ENCODE measurements at places on chromosomes 4 and X.

DNA sequence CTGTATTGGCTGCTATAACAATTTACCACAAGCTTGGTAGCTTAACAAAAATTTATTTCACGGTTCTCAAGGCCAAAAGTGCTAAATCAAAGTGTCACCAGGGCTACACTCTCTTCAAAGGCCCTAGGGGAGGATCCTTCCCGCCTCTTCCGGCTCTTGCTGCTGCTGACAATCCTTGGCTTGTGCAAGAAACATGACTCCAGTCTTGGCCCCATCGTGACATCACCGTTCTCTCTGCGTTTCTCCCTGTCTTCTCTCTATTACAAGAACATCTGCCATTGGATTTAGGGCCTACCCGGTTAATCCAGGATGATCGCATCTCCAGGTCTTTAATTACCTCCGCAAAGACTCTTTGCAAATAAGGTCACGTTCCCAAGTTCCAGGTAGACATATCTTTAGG is 10.4 kb upstream of the CLCN4 start:
- H3K4me1 ChIP-seq: no peaks in the 10 kb centered on the region
- H3K4me3 ChIP-seq: no peak overlapping the region
- no peaks in the 10 kb centered on the region for H3K27me3 ChIP-seq
- H3K27ac ChIP-seq: no peak overlapping the region
- no peaks in the 10 kb centered on the region for H3K36me3 ChIP-seq
- DNase-seq: no peak

- no peaks in the 10 kb centered on the region for H3K27me3 ChIP-seq
- no peaks in the 10 kb centered on the region for H3K36me3 ChIP-seq
- peaks cover 6% of the 10 kb centered on the region for H3K4me1 ChIP-seq
- DNase-seq: peak; percentile 70
- no peak overlapping the region for H3K4me3 ChIP-seq
- H3K27ac ChIP-seq: no peak overlapping the region
Measured at GRCh38 chr4:7070729-7071511, 3.1 kb upstream of the GRPEL1 start.

GRCh38 chr4:119317990-119318389 is 3.9 kb downstream of the FABP2 start:
- H3K27me3 ChIP-seq: no peaks in the 10 kb centered on the region
- no peak overlapping the region for H3K27ac ChIP-seq
- no peaks in the 10 kb centered on the region for H3K4me1 ChIP-seq

DNA sequence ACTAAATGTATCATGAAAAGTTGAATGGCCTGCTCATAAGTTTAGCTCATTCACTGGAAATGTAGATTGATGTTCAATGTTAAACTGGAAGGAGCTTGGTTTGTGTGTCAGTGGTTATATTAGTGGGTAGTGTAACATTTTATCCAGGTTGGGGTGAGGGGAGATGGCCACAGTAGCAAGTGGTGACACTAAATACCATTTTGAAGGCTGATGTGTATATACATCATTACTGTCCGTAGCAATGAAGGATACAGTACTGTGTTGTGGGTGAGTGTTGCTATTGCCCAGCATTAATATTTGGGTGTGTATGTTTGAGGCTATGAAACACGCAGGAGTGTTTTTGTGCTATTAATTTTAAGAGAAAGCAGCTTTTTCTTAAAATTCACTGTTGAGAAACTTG is 6.3 kb downstream of the HMGB3 start:
- H3K27me3 ChIP-seq: no peaks in the 10 kb centered on the region
- H3K36me3 ChIP-seq: peaks cover 14% of the 10 kb centered on the region
- H3K4me1 ChIP-seq: no peaks in the 10 kb centered on the region
- DNase-seq: no peak
- no peak overlapping the region for H3K27ac ChIP-seq
- no peak overlapping the region for H3K4me3 ChIP-seq

DNA sequence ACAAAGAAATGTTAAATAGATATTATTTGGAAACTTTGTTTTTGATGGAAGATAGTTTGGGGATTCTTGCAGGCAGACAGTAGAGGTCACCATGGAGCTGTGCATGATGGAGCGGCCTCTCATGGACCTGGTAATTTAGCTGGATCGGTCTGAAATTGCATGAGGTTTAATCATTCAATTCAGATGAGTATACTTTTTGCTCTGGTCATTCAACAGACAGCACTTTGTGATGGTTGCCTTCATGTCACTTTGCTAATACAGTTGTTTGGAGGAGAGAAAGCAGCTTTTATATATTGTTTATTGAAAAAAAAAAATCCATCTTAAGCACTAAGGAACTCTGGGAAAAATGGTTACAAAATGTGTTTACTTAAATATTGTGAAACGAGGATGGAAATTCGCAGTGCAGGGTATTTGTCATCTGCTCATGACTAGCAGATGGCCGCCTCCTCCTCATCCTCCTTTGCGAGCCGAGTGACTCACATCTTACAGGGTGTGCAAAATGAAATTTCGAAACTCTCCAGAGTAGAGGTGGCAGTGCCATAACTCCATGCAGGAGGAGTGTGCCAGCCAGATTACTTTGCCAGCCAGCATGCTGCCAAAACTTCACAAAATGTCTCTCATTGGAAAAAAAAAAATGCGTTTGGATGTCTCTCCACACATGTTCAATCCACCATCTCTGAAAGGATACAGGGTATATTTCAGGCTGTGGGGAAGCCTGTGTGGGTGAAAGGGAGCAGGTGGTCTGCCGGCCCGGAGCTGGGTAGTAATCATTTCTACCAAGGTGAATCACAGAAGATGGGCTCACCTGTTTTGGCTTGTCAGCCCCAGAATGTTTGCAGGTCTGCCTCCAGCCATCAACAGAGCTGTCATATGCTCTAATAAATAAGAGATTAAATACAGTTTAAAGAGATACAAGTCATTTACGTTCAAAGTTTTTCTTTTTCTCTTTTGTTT is 314.9 kb upstream of the DIPK2B start:
- DNase-seq: peak; percentile 26
- no peak overlapping the region for H3K4me3 ChIP-seq
- H3K27ac ChIP-seq: no peak overlapping the region
- no peaks in the 10 kb centered on the region for H3K27me3 ChIP-seq
- no peaks in the 10 kb centered on the region for H3K36me3 ChIP-seq

- H3K4me3 ChIP-seq: peak overlapping the region; percentile 48
- no peaks in the 10 kb centered on the region for H3K36me3 ChIP-seq
- no peak overlapping the region for H3K27ac ChIP-seq
- peak; percentile 66 for DNase-seq
- H3K27me3 ChIP-seq: peaks cover 11% of the 10 kb centered on the region
Measured at GRCh38 chr4:153151535-153152455, 52.4 kb upstream of the TRIM2 start.

GRCh38 chrX:23610495-23610894 is 56.8 kb upstream of the PRDX4 start:
- no peak for DNase-seq
- H3K36me3 ChIP-seq: no peaks in the 10 kb centered on the region
- H3K27me3 ChIP-seq: no peaks in the 10 kb centered on the region
- H3K27ac ChIP-seq: no peak overlapping the region
- H3K4me3 ChIP-seq: no peak overlapping the region

- no peak overlapping the region for H3K4me3 ChIP-seq
- H3K36me3 ChIP-seq: no peaks in the 10 kb centered on the region
- no peak overlapping the region for H3K27ac ChIP-seq
- DNase-seq: no peak
- H3K4me1 ChIP-seq: no peaks in the 10 kb centered on the region
Measured at GRCh38 chr4:38818441-38818976, 13.9 kb upstream of the TLR1 start.

- DNase-seq: no peak
- H3K36me3 ChIP-seq: no peaks in the 10 kb centered on the region
- H3K4me1 ChIP-seq: no peaks in the 10 kb centered on the region
- no peak overlapping the region for H3K27ac ChIP-seq
- no peaks in the 10 kb centered on the region for H3K27me3 ChIP-seq
Measured at GRCh38 chr4:91485415-91485814, 818.4 kb upstream of the GRID2 start.

DNA sequence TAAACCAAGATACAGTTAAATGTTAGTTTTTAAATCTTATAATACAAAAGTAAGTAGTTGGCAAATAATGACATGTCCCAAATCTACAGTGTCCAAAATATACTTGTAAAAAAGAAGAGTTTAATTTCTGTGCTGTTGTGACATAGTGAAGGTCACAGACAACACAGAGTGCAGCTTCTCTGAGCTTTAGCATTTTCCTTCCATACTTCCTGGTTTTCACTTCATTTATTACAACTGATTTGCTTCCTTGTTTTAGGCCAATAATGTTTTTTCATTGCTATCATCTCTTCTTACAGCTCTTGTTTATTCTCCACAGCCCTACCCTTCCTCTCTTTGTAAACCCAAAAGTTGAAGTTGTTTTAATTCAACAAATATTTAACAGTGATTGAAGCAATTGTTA is 132.4 kb upstream of the TET2 start:
- H3K4me1 ChIP-seq: no peaks in the 10 kb centered on the region
- H3K27ac ChIP-seq: no peak overlapping the region
- no peaks in the 10 kb centered on the region for H3K36me3 ChIP-seq
- no peak for DNase-seq
- no peak overlapping the region for H3K4me3 ChIP-seq
- H3K27me3 ChIP-seq: no peaks in the 10 kb centered on the region

DNA sequence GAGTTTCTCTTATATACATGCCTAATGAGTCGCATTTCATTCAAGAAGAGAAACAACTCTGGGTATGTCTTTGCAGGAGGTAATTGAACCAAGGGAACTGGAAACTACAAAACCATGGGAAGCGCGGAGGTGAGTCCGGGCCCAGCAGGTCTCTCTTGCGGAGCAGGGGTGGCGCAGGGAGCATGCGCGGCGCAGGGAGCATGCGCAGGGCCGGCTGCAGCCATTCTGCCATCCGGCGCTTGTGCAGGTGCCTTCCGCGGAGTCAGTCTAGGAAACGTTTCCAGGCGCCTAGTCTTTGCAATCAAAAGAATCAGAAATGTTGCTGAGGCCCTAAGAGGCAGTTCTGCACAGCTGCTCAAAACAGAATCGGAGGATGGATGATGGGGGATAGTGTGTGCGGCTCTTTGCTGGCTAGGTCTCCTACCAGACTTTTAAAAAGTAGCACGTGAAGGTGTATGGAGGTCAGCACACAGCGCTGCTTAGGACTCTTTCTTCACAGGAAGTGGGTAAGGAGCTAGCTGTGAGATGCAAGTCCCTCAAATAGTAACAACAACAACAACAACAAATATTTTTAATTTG is 433.8 kb upstream of the FAT1 start:
- H3K27ac ChIP-seq: no peak overlapping the region
- DNase-seq: no peak
- H3K27me3 ChIP-seq: no peaks in the 10 kb centered on the region
- no peaks in the 10 kb centered on the region for H3K36me3 ChIP-seq

DNA sequence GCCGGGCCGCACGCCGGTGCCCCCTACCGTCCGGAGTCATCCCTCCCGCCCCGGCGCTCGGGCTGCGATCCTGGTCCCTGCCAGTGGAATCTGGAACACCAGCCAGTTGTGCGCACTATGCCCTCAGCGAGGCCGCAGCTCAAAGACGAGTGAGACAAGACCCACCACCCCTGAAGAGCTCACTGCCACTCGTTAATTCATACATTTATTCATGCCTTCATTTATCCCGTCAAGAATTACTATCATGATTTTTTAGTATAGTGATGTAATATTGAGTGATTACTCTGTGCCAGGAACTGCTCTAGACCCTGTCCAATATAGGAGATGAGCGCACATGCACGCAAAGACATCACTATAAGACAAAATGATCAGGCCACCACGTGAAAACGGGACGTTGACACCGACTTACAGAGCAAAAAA is 247 bp upstream of the PPA2 start:
- H3K27me3 ChIP-seq: peaks cover 22% of the 10 kb centered on the region
- no peaks in the 10 kb centered on the region for H3K36me3 ChIP-seq
- peak overlapping the region; percentile 66 for H3K4me3 ChIP-seq
- no peak overlapping the region for H3K27ac ChIP-seq

DNA sequence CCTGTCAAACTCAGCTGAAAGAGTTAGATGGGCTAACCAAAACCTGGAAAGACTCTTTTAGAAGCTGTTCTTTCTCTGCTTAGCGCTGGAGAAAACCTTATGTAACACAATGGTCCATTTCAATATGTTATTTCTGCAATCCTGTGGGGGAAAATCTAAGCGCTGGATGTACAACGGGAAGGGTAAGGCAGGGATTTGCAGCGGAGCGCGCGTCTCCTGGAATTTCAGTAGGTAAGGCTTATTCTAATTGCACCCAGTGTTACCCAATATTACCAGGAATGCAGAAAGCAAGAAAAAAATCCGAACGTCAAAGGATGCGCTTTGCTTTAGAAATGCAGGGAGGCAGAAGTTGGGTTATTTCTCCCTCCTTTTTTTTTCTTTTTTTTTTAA is 2.0 kb downstream of the HS3ST1 start:
- no peak for DNase-seq
- no peak overlapping the region for H3K4me3 ChIP-seq
- H3K36me3 ChIP-seq: no peaks in the 10 kb centered on the region
- peaks cover 47% of the 10 kb centered on the region for H3K27me3 ChIP-seq
- no peak overlapping the region for H3K27ac ChIP-seq

DNA sequence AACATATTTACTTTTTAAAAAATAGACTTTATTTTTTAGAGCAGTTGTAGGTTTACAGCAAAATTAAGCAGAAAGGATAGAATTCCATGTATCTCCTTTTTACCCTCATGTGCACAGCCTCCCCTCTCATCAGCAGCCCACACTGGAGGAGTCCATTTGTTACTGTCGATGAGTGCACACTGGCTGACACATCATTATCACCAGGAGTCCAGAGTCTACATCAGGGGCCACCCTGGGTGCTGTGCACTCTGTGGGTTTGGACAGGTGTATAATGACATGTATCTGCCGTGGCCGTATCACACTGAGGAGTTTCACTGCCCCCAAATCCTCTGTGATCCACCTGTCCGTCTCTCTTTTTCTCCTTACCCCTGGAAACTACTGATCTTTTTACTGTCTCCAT is 26.3 kb downstream of the TBC1D14 start:
- no peaks in the 10 kb centered on the region for H3K4me1 ChIP-seq
- H3K4me3 ChIP-seq: no peak overlapping the region
- no peak for DNase-seq
- no peak overlapping the region for H3K27ac ChIP-seq
- no peaks in the 10 kb centered on the region for H3K27me3 ChIP-seq

DNA sequence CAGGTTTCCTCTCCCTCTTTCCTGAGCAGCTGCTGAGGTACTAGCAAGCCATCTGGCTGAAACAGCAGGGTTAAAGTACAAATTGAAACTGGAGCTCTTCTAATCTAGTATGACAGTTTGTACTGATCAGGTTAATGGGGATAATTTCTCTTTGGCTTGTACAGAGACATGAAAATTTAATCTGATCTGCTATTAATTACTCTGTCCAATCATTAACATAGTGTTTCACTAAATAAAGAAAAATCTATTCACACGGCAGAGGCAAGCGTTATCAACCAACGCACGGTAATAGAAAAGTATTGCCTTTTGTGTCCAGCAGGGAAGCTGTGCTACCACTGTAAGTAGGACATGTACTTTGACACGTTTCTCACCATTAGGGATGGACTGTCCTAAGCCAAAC is 71.1 kb downstream of the IGSF1 start:
- H3K27ac ChIP-seq: no peak overlapping the region
- DNase-seq: no peak
- no peak overlapping the region for H3K4me3 ChIP-seq
- no peaks in the 10 kb centered on the region for H3K4me1 ChIP-seq
- no peaks in the 10 kb centered on the region for H3K36me3 ChIP-seq

- no peak overlapping the region for H3K4me3 ChIP-seq
- H3K27me3 ChIP-seq: no peaks in the 10 kb centered on the region
- no peak for DNase-seq
- H3K4me1 ChIP-seq: peaks cover 4% of the 10 kb centered on the region
- H3K27ac ChIP-seq: no peak overlapping the region
Measured at GRCh38 chr4:71664366-71664765, 119.5 kb downstream of the GC start.

- DNase-seq: peak; percentile 35
- H3K27me3 ChIP-seq: no peaks in the 10 kb centered on the region
- H3K27ac ChIP-seq: no peak overlapping the region
- no peak overlapping the region for H3K4me3 ChIP-seq
- peaks cover 5% of the 10 kb centered on the region for H3K4me1 ChIP-seq
Measured at GRCh38 chr4:20297261-20297660, 45.6 kb downstream of the SLIT2 start.

Data from cardiac muscle cell (in vitro differentiated cells and primary cell).